ENCODE measurements at places on chromosomes 5 and 9.

DNA sequence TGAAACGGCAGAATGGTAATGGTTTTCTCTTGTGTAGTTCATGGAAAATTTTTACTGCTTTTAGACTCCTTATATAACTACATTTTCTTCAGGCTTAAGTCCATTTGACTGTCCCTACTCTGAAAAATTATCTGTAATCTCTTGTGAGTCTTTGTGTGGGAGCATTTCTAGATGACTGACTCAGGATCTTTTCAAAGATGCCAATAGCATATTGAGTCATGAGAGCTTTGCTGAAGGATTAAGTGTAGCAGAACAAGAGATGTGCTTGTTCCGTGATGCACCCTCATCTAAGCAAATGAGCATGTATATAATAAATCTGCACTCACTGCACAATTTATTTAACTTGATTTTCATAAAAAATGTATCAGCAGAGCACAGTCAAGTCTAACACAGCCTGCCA lies 298.7 kb upstream of the CDH6 start:
- DNase-seq = no peak

GRCh38 chr9:134396258-134396742 lies 70.0 kb downstream of the RXRA start:
- DNase-seq = no peak

- DNase-seq = no peak
Measured at GRCh38 chr5:156119692-156120091, 207.3 kb upstream of the SGCD start.

DNA sequence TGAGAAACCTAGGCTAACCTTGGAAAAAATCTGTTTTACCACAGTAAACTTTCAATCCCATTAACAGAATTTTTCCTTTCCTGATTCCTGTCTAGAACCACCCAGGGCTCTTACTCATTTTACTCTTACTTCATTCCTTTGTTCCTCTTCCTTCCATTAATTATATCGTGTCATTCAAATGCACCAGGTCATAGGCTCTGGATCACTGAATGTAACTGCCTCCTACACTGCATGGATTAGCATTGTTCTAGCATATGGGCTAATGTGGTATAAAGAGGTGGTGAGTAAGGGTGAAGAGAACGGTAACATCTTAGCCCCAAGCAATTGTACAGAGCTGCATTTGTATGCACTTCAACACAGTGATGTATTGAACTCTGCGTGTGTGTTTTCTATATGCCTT lies 49.5 kb upstream of the SPINK5 start:
- DNase-seq = no peak

- no peak for DNase-seq
Measured at GRCh38 chr9:3508521-3509291, 17.1 kb downstream of the RFX3 start.

Measured in stimulated activated CD8-positive, alpha-beta memory T cell treated with anti-CD3 and anti-CD28 coated beads, Interleukin-2, amount 100 ng/mL, for 1 hour (primary cell).